ENCODE measurements at places on chromosomes 11 and 22. TPM values are rescaled to one million over a fixed set of nuclear protein-coding genes. Genes with fewer than 3 reads are reported as not detected.

DNA sequence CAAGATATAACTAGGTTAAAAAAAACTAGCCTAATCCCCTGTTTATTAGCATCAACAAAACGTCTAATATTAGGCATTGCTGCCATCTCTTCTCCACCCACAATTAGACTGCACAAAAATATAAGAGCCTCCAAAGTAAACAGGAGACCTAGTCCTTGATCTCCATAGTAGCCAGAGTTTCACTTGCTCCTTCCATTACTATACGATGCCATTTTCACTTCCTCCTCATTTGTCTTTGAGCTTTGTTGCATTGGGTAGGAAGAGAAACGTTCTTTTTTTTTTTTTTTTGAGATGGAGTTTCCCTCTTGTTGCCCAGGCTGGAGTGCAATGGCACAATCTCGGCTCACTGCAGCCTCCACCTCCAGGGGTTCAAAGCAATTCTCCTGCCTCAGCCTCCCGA lies 42.3 kb upstream of the RDX start:
- no peak for DNase-seq

GRCh38 chr22:36083056-36083455 lies 54.4 kb upstream of the RBFOX2 start:
- no peak for DNase-seq

- no peak for DNase-seq
Measured at GRCh38 chr11:2999464-2999998, 7.4 kb upstream of the NAP1L4 start.

DNA sequence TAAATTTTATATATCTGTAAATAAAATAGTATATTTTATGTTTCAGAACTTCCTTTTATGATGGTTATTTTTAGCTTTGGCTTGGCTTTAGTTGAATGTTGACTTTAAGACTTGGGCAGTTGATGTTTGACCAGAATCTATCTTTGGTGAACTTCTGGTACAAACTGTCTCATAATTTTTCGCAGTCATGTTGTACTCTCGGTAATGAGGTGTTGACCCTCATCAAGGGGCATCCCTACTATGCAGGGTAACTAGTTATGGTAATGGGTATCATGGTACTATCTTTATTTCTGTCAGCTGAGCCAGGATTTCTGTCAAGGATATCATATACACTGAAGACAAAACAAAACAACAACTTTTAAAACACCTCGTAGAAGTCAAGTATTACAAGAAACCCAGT lies 67.7 kb downstream of the NXPE2 start:
- DNase-seq: no peak

GRCh38 chr11:106827687-106828086 lies 190.6 kb downstream of the GUCY1A2 start:
- DNase-seq: no peak

DNA sequence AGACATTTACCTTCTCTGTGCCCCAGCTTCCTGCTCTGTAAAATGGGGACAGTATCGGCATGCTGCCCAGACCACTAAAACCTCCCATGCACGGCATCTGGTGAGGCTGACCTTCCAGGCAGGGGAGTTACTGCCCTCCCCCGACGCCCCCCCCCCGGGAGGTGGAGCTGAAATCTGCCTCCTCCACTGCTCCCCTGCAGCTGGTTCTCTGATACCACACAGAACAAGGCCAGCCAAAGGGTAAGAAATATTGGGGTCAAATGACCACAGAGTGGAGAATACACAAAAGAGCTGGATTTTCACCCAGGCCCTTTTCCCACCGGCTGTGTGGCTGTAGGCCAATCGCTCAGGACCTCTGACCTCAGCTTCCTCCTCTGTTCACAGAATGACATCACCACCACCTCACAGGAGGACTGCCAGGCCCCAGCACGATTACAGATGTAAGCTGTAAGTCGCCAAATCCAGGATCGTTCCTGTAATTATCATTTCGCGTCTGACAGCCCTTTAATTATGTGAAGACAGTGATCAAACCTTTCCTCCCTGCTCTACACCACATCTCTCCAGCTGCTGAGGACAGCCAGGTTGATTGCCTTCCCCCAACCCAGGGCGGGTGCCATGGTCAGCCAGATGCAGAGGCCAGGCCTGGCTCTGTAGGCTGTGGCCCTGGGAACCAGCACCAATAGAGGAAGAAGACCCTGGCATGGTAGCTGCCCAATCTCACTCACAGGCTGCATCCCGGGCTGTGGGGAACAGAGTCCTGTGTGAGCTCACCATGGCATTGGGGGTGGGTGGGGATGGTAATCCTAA lies 35.7 kb upstream of the KLHL35 start:
- DNase-seq: peak; percentile 30

GRCh38 chr11:88086297-88086696 lies 88.9 kb downstream of the RAB38 start:
- DNase-seq: no peak

C1QTNF4 gene
- 18.9 TPM for total RNA-seq

MPZL2 gene
- total RNA-seq: not detected
